Lung (tissue), 17 donors: ENCODE measurements at places on chromosomes 12 and 14. TPM values are rescaled to one million over a fixed set of nuclear protein-coding genes. Genes with fewer than 3 reads are reported as not detected.

PTHLH gene
- 0.22 TPM for polyA plus RNA-seq

LRRC10 gene
- polyA plus RNA-seq: not detected

GSG1 gene
- not detected for polyA plus RNA-seq

INHBE gene
- not detected for polyA plus RNA-seq

A2M gene
- 377 TPM for polyA plus RNA-seq
